NCI-H345 (cell line): ENCODE measurements at places on chromosomes 2 and 18.
A peak's percentile ranks its signal among the peaks of the same experiment; 100 is the strongest.

GRCh38 chr2:225042800-225043167, 516 bp upstream of the DOCK10 start:
- DNase-seq: no peak

- no peak for DNase-seq
Observed at GRCh38 chr18:39558658-39559057, 1993.1 kb upstream of the CELF4 start.

- no peak for DNase-seq
Observed at GRCh38 chr2:200262047-200262446, 44.4 kb upstream of the SPATS2L start.

DNA sequence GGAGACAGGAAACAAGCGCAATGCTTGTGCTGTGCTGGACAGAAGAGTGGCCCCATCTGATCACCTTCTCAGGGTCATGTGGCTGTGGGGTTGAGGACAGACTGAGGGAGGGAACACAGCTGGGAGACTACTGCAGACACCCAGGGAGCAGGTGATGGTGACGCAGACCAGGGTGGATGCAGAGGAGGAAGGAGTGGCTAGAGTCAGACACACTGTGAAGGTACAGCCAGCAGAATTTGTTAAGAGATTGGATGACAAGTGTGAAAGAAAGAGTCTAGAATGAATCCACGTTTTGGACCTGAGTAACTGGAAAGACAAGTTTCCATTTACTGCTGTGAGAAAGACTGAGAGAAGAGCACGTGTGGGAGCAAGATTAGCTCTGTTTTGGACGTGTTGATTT, 15.9 kb upstream of the POMC start:
- no peak for DNase-seq

GRCh38 chr2:80153151-80153550, 151.4 kb downstream of the LRRTM1 start:
- no peak for DNase-seq

- DNase-seq: no peak
Observed at GRCh38 chr2:160606341-160606740, 112.7 kb upstream of the RBMS1 start.

DNA sequence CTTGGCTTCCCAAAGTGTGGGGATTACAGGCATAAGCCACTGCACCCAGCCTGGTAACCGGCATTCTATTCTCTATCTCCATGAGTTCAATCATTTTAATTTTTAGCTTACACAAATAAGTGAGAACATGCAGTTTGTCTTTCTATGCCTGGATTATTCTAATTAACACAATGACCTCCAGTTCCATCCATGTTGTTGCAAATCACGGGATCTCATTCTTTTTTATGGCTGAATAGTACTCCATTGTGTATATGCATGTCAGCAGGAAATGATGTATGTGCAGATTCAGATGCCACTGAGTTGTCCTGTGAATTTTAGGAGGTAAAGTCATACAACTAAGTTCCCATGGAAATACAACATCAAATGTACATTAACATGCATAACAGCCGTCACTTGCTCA, 24.7 kb upstream of the AMMECR1L start:
- no peak for DNase-seq

DNA sequence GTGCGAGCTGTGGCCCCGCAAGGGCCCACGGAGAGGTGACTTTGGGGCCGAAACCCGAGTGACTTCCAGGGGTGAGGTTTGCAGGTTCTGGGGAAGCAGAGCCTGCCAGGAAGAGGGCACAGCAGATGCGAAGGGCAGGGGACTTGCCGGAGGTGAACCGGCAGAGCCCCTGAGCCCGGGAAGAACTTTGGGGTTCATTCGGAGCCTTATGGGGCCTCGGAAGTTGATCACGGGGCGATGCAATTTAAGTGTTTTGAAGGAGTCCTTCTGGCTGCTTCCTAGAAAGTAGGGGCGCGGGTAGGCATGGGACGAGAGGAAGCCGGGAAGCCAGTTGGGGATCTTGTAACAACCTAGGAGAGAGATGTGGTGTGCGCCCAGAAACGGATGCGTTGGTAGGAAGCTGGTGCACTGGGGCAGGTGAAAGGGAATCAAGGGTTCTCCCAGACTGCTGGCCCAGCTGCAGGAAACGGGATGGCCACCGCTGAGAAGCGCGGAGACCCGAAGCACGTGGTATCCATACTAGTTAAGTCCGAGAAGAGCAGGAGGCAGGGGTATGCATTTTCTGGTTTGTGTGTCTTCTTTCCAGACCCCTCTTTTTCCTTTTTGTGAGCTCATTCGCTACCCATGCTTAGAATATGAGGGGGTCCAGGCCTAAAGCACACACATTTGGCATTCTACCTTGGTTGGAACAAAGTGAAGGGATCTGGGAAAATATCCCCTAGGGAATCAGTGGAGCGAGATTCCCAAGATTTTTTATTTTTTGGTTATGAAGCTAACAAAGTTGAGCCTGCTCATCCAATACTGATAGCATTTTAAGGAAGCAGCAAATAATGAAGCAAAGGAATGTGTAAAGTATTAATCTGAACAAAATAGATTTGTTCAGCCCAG, 758 bp downstream of the SCLY start:
- peak; percentile 44 for DNase-seq

- no peak for DNase-seq
Observed at GRCh38 chr2:240650254-240650965, 25.1 kb downstream of the GPR35 start.

- no peak for DNase-seq
Observed at GRCh38 chr18:2717407-2717806, 61.9 kb downstream of the SMCHD1 start.

- no peak for DNase-seq
Observed at GRCh38 chr18:13191031-13191430, 27.5 kb upstream of the LDLRAD4 start.

- no peak for DNase-seq
Observed at GRCh38 chr2:13821255-13821880, 811.1 kb upstream of the LRATD1 start.

DNA sequence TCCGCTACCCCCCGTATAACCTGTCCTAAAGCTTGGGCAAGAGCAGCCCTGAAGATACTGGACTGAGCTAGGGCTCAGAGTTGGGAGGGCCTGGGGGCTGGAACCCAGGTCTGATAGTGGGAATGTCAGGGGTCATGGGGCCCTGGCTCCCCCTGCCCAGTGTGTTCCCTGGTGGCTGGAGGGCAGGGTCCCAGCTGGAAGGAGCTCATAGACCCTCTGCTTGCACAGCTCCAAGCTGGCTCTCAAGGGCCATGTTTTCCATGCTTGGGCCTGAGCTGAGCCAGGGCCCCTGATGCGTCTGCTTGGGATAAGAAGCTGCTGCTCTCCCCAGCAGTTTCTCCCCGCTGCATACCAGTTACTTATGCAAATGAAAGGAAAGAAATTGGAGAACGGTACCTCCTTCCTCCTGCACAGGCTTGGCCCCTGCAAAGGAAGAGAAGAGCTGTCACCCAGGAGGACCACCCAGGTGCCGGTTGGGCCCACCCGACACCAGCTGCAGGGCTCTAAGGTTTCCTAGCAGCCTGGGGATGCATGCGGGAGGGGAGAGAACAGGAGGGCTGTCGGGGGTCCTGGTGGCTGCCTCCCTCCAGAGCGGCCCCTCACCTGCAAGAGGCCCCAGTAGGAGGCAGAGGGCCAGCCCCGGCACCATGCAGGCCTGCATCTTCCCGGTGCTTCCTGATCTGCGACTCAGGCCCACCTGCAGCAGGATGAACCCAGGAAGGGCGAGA, 628 bp downstream of the OTOS start:
- no peak for DNase-seq

DNA sequence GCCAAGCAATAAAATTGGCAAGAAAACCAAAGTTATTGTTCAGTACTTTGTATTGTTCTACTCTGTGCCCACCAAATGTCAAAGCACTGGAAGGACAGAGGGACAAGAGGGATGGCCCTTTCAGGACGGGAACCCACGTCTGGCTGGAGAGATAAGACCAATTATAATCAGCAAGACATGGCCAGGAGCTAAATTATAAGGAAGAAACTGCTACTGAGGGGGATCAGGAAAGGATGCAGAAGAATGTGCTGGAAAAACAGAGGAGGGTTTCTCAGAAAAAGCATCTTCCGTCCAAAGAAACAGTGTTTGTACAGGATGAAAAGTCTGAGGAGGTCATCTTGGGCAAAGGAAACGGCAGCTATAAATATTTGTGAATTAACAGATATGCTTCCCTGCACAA, 46.4 kb upstream of the NARS1 start:
- no peak for DNase-seq

GRCh38 chr2:195793881-195794280, 136.9 kb downstream of the SLC39A10 start:
- no peak for DNase-seq
